HT1080 (cell line): ENCODE measurements at places on chromosomes 12 and 14. TPM values are rescaled to one million over a fixed set of nuclear protein-coding genes. Genes with fewer than 3 reads are reported as not detected.
A peak's percentile ranks its signal among the peaks of the same experiment; 100 is the strongest.

The OR11H12 gene
- not detected in 2 replicates for total RNA-seq

The USP5 gene
- total RNA-seq: 109 and 112 TPM in 2 replicates

The TSPAN8 gene
- not detected in 2 replicates for total RNA-seq

The KRT75 gene
- not detected in 2 replicates for total RNA-seq

The ACVRL1 gene
- 0.87 and 1.0 TPM in 2 replicates for total RNA-seq

The EXOC3L4 gene
- total RNA-seq: not detected in 2 replicates

The BICDL1 gene
- not detected in 2 replicates for total RNA-seq

DNA sequence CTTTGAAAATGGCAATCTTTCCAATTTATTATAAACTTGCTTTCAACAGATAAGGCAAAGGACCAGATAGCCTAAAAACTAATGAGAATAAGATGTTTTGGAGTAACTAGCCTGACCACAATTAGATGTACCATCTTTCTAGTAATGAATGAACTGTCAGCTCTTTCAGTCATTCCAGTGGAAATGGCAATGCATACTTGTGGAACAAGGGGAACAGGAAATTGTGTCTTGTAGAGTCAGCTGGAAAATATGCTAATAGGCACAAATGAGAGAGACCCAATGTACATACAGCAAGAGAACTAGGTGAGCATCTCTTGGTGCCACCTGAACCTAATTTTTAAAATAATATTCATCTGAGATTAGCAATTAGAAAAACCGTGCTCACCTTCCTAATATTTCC, 76.1 kb upstream of the GPHB5 start:
- no peak for DNase-seq

GRCh38 chr14:90580377-90581335, 183.8 kb downstream of the CALM1 start:
- DNase-seq: no peak

GRCh38 chr12:124561231-124561630, 6.2 kb downstream of the NCOR2 start:
- no peak for DNase-seq

DNA sequence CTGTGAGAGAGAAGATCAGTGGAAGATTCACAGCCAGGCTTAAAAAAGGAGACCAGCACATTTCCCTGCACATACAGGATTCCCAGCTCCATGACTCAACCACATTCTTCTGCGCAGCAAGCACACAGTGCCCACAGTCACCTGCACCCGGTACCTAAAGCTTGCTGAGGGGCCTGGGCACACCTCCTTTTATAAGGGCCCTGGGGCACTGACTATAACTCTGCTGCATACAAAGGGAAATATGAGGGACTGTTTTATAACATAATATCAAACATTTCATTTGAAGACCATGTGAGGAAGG, 322.9 kb downstream of the DAD1 start:
- DNase-seq: no peak

GRCh38 chr12:130117701-130118100, 44.6 kb upstream of the FZD10 start:
- no peak for DNase-seq

GRCh38 chr14:40525314-40525713, 1081.4 kb upstream of the LRFN5 start:
- no peak for DNase-seq

- no peak for DNase-seq
Observed at GRCh38 chr14:72604133-72604532, 289.8 kb downstream of the DPF3 start.

GRCh38 chr12:67647799-67648520, 585 bp upstream of the DYRK2 start:
- DNase-seq: peak; percentile 75

DNA sequence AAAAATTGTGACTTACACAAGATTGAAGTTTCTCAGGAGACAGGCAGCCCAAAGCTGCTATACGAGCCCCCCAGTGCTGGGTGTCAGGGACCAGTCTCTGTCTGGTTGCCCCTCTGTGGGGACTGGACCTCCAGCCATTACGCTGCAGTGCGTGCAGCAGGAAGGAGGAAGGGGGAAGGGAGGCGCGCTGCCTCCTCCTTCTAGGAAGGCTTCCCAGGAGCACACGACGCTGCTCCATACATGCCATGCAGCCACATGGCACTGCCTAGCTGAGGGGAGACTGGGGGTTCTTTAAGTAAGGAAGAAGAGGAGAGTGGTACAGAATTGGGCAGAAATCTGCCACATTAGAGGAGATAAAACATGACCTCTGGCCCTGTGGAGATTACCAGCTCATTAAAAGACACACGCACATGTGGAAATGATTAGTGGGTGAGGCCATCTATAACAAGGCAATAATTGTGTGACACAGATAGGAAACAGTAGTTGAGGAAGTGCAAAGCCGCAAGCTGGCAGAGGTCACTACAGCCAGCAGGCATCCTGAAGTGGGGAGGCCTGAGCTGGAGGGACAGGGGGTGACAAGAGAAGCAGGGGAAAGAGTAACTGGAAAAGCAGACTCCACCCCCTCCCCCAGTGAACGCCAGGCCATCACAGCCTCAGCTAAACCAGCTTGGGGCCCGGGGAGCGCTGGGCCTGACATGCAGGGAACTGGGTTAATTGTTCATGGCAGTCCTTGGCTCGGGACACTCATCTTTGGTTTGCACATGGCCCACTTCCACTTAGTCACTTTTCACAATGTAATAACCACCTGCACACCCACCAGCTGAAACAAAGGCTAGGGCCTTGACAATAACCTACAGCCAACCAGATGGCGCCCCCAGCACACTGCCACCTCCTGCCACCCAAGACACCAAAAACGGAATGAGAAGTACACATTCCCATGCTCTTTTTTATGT, 39.6 kb downstream of the CCDC88C start:
- DNase-seq: peak; percentile 13

GRCh38 chr12:473863-474577, 14.3 kb downstream of the B4GALNT3 start:
- peak; percentile 9 for DNase-seq

DNA sequence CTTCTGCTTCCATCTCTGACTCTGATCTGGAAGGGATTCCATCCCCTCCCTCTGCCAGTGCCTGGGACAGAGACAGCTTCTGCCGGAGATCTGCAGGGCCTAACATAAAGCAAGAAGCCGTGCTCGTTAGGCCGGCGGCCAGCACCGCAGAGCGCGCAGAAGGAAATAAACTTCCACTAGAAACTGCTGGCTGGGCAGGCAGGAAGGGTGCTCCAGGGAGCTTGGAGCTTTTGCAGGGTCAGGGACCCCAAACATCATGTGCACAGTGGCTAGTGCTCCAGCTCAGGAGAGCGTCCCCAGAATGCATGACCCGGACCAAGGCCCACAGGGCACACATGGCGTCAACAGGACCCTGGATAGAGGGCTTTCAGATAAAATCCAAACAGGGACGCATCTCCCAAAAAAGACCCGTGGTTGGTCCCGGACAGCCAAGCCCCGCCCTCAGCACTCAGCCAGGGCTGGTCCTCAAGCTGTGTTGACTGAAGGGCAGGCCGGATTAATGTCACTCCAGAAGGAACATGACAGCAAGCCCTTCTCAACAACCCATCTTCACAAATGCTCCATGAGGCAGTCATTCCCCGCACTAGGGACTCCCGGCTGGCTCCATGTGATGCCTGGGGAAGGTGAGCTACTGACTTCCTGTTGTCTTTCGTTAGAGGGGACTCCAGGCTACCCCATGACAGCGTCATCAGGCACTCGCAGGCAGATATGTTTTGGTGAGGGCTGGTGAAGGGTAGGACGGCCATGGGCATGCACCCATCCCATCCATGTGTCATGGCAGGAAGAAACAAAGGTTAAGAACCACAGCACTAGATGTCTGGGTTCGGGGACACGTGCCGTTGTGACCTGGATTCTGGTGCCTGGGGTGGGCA, 121.5 kb downstream of the CALM1 start:
- DNase-seq: no peak
